ENCODE measurements at places on chromosomes 6 and 20.

- no peak for DNase-seq
These were observed 27.9 kb upstream of the TMEM217 start for GRCh38 chr6:37285861-37286311.

DNA sequence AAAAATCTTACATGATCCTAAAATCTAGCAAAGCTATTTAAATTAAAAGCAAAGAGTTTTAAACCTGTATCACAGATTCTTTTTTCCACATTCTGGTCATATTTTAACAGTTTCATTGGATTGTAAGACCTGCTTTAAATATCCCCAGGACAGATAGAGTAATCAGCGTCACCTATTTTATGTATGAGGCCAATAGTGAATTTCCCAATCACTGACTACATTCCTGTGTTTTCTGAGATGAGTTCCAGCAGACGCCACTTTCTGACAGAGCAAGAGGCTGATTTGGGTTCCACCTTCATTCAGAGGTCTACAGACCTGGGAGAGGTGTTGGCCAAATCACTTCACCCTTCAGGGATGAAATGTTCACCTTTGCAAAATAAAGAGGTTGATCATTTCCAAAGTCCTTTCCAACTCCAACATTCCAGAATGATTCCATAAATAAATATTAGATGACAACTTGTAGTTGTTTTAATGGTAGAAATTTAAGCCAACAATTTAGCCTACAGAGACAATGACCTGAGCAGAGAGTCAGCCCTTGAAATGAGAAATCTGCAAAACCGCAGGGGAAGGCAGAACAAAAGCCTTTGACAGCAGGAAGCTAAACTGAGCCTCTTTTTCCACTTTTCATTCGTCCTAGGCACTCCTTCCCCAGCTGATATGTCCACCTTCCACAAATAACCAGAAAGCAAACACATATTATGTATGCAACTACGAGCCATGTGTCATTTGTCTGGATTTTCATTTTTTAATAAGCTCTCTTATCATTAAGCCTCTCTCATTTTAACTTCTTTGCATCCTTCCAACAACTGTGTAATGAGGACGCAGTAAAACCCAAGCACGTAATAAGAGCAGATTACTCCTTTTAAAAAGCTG lies 105.2 kb downstream of the TFAP2A start:
- DNase-seq, result no peak

DNA sequence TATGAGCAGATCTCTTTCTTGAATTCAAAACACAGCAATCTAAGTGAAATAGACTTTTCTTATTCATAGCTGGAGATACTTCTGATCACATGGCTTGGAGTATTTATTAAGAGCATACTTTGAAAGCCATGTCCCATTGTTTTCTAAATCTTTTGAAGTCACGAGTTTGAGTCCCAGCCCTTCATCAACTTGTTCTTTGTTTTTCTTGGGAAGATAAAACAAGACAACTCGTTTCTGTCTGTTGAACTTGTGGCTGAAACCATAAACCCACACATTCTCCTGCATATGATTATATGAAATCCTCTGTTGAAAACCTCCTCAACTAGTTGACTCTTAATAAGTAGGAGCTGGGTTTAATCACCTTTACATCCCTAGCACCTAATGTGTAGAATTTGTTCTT lies 3.3 kb downstream of the RNF144B start:
- no peak for DNase-seq

DNA sequence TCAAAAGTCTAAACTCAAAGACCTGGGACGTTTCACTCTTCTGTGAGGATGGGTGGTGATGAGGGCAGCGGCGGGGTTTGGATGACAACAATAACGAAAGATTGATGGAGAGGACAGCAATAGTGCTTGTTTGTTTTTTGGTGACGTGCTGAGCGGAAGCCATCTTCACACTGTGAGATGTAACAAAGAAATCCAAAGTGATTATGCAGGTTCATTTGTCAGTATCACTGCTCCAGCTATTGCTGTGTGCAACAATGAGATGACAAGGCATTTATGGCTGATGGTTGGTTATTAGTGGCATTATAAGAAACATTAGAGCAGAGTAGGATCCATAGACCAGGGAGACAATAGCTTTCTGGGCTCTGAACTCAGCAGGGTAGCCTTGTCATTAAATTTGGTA lies 306.7 kb downstream of the RNF144B start:
- no peak for DNase-seq

DNA sequence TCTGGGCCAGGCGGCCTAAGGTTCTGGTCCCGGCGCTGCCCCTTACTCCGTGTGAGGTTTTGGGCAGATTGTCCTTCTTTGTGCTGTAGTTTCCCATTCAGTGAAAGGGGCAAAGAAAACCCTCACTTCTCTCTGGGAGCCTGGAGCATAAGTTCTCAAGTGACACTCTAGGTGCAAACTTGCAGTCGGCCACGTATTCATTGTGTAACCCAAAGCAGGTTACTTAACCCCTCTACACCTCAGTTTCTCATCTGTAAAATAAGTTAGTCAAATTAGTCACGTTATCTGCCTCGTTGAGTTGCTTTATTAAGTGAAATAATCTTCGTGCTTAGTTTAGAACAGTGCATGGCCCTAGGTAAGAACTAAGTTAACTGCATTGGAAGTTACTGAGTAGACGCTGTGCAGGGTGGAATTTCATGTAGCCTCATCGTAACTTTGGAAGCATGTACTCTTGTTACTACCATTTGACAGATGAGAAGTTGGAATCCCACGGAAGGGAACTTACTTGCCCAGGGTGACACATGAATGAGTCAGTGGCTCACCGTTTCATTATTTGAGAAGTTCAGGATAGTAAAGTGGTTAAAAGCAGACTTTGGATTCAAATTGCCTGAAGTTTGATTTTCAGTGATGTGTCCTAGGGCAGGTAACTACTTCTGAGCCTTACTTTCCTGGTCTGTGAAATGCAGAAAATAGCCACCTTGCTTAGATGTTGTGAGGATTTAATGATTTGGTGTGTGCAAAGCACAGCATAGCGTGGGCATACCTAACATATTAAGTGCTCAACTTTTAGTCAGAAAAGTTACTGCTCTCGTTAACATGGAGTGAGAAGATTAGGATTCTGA lies 556 bp upstream of the MROH8 start:
- DNase-seq, result no peak

DNA sequence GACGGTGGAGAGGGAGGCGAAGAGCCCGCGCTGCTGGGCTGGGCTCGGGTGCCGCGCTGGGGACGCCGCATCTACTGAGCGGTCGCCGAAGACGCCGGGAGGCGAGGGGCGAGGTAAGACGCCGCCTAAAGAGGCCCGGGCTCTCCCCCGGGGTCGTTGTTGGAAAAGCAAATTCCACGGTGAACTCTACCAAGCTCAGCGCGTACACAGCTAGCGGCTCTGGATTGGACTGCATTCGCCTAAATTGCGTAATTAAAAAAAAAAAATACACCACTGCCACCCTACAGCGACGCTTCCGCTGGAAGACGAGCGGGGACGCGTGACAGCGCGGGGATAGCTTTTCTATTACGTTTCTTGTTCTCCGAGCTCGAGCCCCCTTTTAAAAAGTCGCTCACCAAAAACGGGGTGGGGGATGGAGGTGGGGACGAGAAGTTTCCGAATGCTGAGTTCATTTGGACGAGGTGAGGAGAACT lies 92.0 kb upstream of the PRDM1 start:
- DNase-seq, result peak; percentile 85

- no peak for DNase-seq
These were observed 192.5 kb downstream of the OTOR start for GRCh38 chr20:16940701-16941100.

GRCh38 chr6:52575502-52575892 lies 1.4 kb downstream of the TRAM2 start:
- DNase-seq, result no peak

- DNase-seq, result no peak
These were observed 361.6 kb downstream of the PHF3 start for GRCh38 chr6:63997221-63997620.

- no peak for DNase-seq
These were observed 54.5 kb downstream of the DZANK1 start for GRCh38 chr20:18412221-18412901.

DNA sequence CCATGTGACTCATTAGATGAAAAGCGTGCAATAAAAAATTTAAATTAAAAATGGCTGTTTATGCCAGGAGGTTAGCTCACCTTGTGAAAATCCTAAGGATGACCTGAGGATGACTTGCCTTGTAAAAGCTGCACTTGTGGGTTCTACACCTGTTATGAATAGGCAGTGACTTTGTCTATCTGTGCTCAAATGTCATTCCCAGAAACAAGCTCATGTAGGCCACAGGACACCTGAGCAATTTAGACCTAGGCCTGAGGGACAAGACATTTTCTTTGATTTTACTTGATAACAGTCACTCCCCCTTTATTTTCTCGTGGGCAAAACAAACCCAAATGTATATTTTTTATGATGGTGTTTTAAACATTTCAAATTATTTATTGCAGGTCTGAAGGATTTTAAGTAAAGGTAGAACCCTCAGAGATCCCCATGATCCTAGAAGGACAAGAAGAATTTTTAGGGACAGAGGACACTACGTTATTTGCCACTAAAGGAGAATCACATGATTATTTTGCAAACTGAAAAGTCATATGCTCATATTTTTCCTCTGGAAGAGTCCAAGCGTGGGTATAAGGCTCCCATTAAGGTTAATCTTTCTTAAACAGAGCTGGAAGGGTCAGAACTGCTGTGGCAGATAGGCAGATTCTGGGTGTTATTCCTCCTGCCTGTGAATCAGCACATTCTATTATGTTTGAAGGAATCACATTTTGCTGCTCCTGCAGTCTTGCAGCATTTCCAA lies 277.5 kb upstream of the MAN1A1 start:
- no peak for DNase-seq

- DNase-seq, result no peak
These were observed 109.6 kb upstream of the FRMD1 start for GRCh38 chr6:168188369-168189199.

GRCh38 chr20:12966468-12967085 lies 42.2 kb upstream of the SPTLC3 start:
- no peak for DNase-seq

DNA sequence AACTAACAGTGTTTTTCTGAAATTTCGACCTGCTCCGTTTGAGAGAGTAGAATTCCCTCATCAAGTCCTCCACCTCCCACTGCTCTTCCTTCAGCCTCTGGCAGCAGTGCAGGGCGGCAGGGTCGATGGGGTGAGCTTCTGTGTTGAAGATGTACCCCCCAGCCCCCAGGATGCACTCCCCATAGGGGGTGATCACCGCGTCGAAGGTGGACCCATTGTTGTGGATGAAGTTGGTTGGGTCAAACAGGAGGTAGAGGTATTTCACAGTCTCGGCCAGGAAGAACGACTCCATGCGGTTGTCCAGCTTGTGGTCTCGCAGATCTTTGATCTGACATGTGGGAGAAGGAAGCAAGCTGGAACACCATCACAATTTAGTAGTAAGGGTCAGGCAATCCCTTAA lies 23.0 kb upstream of the TRPC4AP start:
- DNase-seq, result no peak

GRCh38 chr6:111824608-111825337 lies 48.5 kb downstream of the FYN start:
- no peak for DNase-seq

DNA sequence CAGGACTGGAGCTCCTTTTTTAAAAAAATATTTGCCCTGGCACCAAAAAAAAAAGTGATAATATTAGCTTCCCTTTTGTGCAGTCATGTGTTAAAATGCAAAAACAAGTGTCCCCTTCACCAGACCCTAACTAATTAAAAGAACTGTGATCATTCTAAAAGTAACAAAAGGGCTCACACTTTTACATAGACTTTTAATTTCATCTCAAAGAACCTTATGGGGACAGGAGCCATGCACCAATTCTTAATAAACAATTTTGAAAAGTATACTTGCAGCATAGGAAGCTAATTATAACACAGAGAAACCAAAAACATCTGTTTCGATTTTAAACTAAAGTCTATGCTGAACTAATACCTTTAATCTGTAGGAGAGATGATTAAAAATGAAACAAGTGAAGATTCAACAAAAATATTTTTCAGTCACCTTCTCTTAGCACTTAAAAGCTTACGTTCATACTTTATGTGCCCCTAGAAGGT lies 17.3 kb downstream of the STX7 start:
- no peak for DNase-seq

DNA sequence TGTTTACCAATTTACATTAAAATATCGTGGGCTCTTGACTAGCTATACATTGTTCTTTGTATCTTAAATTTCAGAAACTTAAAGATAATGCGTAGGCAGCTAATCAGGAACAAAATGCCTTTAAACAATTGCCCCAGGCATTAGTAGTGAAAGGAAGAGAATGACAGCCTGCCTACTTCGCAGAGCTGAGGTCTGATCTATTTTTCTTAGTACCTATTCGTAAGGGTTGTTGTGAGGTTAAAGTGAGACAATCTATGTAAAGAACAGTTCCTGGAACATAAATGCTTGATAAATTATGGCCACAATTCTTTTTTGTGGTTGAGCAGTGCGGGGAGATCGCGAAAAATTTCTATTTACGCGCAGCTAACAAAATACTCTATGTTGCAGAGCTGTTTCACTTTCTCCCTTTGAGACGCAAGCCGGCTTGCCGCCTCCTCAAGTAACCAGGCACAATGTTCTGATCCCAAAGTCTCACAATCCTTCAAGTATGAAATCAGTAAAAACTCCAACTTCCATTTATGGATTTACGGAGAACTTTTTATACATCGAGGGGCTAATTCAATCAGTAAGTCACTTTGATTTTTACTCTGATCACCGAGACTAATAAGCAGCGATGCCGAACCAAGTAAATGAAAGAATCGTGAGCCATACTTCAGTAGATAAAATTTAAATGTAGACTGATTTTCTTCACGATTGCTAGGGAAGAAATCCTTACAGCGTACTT lies 878 bp upstream of the PNRC1 start:
- DNase-seq, result peak; percentile 42

DNA sequence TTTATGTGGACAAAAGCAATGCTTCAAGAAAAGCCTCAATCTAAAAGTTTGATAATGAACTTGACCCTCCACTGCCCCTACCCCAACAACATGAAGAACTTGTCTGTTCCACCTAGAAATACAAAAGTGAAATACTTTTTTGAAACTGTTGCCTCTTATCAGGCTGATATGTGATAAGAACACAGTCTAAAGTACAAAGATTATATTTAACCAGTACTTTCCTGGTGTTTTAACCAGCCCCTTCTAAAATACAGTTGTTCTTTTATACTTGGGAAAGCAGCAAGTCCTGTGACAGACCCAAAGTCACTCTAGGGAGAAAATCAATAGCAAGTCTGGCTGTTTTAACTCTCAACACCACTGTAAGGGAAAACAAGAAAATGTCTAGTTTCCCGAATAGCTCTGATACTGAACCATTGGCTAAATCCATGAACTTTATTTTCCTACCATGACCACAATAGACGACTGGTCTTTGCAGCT lies 6.6 kb downstream of the OARD1 start:
- no peak for DNase-seq

- DNase-seq, result no peak
These were observed 109.4 kb upstream of the SNX9 start for GRCh38 chr6:157713451-157714152.
